ENCODE measurements at places on chromosomes 4 and X. TPM values are rescaled to one million over a fixed set of nuclear protein-coding genes. Genes with fewer than 3 reads are reported as not detected.

DNA sequence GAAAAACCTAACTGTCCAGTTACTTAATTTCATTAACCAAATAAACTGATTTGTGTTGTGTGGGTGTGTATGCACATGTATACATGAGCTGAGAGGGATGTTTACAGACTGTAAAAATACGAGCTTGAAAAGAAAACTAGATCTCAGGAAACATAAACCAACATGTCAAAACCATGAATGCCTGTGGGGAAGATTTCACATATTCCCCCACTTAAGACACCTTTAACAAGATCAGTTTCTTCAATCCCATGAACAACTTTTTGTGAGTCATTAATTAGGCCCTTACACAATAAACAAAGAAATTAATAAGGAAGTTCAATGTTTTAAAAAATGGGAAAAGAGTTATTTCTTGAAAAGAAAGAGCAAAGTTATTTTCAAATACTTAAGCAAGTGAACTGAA, 170.8 kb downstream of the ZNF674 start:
- no peak for DNase-seq

GRCh38 chr4:81418572-81418971, 53.1 kb downstream of the RASGEF1B start:
- no peak for DNase-seq

The LIN54 gene
- 4.8 TPM for total RNA-seq

GRCh38 chrX:28591542-28591941, 4.3 kb downstream of the IL1RAPL1 start:
- no peak for DNase-seq

The FDCSP gene
- not detected for total RNA-seq

GRCh38 chr4:62912531-62912930, 1496.7 kb downstream of the TECRL start:
- no peak for DNase-seq

DNA sequence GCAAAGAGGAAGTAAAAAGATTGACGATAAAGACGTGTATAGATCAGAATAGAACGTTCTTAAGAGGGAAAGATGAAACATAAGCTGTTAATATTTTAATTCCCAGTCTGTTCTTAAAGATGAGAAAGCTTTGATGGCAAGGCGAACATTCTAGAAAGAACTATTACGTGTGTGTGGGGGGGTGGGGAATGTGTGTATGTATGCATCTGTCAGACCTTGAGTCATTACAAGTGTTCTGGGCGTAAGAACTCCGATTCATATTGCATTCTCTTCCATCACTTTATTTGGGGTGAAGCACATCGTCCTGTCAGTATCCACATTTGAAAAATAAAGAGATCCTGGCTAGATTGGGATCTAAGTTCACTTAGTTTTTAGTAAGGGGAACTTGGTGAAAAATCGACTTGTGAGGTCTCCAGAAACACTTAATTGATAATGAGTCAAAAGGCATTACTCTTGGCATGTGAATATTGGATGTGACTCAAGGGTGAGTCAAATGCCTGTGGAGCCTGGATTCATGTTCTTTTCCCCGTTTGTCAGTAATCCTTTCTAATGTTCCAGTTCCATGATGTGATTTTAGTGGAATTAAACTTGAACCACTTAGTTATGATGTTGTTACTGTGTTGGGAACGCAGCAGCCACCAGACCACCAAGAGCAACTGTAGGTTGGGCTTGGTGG, 3.1 kb downstream of the SMS start:
- DNase-seq, result no peak

The TRIM2 gene
- total RNA-seq, result 86.0 TPM

DNA sequence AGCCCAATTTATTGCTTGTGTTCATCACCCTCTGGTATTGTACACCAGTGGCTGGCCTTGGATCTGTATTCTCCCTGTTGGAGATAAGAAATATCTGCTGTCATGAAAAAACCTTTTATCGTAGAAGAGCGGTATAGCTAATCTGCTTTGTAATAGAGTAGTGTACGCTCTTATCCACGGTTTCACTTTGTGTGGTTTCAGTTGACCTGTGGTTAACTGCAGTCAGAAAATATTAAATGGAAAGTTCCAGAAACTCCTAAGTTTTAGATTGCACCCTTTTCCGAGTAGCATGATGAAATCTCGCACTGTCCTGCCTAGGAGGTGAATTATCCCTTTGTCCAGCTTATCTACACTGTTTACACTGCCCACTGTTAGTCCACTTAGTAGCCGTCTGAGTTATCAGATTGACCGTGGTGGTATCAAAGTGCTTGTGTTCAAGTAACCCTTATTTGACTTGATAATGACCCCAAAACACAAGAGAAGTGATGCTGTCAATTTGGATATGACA, 42.4 kb downstream of the KDM6A start:
- no peak for DNase-seq

- DNase-seq, result no peak
Observed at GRCh38 chr4:141890279-141890678, 253.9 kb downstream of the IL15 start.

DNA sequence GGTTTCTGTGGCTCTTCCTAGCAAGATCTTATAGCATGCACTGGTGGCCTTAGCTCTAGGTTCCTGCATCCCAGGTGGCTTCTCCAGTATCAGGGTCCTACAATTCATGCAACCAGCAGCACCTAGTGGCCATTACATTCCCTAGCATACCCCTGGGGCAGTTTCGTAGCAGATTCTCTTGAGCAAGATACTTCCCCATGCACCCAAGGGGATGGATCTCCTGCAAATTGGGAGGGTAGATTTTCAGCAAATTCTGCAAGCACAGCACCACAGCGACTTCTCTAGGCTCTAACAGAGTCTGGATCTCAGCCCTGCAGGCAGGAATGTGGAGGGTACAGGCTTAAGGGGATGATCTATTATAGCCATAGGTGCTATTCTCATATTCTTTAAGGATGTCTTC, 13.1 kb upstream of the SLC9B1 start:
- DNase-seq, result peak; percentile 14

The CDS1 gene
- total RNA-seq, result 37.3 TPM

GRCh38 chrX:134287346-134287745, 50.4 kb downstream of the CCDC160 start:
- DNase-seq, result no peak

DNA sequence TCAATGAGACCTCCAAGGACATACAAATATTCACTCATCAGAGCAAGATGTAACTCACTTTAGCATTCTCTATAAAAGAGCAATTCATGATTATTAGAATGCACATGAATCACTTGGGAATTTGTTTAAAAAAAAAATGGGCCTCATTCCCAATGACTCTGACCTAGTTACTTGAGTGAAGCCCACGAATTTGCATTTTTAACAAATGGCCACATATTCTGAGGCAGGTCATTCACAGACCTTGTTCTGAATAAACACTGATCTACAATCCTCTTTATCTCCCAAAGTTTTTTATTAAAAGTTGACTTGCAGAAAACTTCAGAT, 255.1 kb upstream of the VEGFC start:
- no peak for DNase-seq

GRCh38 chrX:134444681-134445080, 15.3 kb upstream of the HPRT1 start:
- DNase-seq, result no peak

GRCh38 chr4:32191961-32192360, 1471.8 kb downstream of the PCDH7 start:
- DNase-seq, result no peak

- no peak for DNase-seq
Observed at GRCh38 chr4:133537780-133538281, 388.7 kb downstream of the PCDH10 start.

- DNase-seq, result no peak
Observed at GRCh38 chr4:48931459-48931858, 24.9 kb upstream of the OCIAD2 start.

GRCh38 chr4:24680746-24681448, 96.5 kb upstream of the DHX15 start:
- no peak for DNase-seq

DNA sequence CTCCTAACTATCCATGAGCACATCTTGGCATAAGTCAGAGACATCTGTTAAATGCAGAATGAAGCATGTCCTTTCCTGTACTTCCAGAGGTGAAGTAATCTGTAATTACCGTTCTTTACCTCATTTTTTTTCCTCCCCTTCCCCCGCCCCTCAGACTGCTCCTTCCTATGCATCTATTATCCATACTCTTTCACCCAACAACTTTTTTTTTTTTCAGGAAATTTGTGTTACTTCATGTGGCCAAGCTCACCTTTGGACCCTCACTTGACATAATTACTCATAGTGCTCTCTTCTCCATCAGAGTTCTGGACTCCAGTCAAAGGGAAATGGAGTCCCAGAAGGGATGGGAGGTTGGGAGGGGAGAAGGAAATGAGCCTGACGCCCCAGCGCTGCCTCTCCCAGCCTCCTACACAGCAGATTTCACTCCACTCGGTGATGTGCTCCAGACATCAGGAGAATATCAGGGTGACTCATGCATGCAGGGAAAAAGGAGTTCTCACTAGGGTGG, 568.8 kb downstream of the STIM2 start:
- no peak for DNase-seq

DNA sequence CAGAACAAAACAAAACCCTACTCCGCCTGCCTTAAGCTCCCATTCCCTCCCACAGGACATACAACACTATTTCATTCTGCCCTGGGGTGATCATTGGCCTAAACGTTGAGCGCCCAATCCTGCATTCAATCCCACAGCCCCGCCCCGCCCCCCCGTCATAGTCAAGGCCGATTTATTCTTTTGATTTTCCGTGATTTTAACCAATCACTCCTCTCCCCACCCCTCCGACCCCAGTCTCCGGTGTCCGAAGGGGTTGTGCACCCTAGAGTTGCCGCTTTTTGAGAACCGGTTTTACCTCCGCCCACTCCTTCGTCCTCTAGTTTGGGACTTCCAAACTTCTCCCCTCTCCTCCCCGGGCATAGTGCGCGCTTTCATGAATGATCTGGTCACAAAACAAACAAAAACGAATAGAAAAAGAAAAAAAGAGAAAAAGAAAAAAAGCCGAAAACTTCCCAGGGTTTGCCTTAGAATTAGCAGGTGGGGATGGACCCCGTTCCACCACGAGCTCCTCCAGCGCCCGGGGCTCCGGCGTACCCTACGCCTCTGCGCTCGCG, 446 bp upstream of the UBE2A start:
- DNase-seq, result no peak

- DNase-seq, result no peak
Observed at GRCh38 chr4:137647375-137647774, 115.1 kb upstream of the PCDH18 start.

DNA sequence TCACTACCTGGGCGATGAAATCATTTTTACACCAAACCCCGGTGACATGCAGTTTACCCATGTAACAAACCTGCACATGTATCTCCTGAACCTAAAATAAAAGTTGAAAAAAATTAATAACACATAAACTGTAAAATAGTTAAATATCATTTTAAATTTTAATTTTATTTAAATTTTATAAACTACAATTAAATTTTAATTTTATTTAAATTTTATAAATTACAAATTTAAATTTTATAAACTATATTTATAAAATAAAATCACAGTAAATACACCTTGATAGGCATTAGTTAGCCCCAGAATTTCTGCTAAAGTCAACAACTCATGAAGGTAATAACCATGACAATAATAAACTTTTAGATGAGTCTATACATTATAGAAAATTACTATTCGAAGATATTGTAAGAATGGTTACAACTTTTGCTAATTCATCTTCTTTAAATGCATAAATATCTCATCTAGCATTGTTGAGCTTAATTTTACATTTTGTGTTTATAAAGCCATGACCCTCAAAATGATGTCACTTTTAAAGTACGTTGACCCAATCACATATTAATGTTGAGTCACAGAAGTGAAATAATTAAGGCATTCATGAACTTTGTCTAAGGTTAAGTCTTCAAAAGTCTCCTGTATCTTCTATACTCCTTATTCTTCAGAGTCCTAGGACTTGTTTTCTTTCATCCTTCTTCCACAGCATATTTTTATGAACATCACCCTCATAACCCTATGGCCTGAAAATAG, 755.8 kb upstream of the LCORL start:
- DNase-seq, result no peak

DNA sequence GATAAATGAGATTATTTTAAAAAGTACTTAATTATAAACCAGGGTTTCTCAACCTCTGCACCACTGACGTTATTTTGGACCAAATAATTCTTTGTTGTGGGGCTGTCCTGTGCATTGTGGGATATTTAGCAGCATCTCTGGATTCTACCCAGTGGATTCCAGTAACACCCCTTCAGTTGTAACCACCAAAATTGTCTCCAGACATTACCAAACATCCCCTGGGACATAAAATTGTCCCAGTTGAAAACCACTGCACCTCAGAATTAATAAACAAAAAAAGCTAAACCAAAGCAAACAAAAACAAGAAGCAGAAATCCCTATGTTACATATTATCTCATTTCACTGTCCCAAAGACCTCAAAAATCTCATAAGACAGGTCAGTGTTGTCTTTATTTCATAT, 54.2 kb upstream of the GIMD1 start:
- DNase-seq, result no peak

GRCh38 chr4:118279328-118279727, 73.5 kb downstream of the PRSS12 start:
- no peak for DNase-seq

The MRPL1 gene
- 12.1 TPM for total RNA-seq

The DGKK gene
- total RNA-seq, result not detected

- peak; percentile 58 for DNase-seq
Observed at GRCh38 chr4:185542626-185543315, 7.5 kb upstream of the PDLIM3 start.

DNA sequence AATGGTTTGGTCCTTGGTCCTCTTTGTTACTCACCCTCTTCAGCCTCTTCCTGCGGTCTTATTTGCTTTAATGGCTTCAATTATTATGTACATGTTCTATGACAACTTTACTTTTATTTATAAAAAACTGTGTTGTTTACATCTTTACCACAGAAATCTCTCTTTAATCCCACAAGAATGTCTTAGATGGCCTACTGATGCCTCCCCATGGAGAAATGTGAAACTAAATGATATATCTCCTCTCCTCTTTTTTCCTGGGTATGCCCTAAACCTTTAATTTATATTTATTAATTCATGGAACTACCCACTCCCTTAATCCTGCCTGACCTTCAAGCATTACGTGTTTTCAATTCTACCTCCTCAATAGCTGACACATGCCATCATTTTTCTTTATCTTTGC, 573.2 kb downstream of the CENPC start:
- no peak for DNase-seq

- DNase-seq, result no peak
Observed at GRCh38 chrX:49925176-49925575, 2.8 kb downstream of the CLCN5 start.

DNA sequence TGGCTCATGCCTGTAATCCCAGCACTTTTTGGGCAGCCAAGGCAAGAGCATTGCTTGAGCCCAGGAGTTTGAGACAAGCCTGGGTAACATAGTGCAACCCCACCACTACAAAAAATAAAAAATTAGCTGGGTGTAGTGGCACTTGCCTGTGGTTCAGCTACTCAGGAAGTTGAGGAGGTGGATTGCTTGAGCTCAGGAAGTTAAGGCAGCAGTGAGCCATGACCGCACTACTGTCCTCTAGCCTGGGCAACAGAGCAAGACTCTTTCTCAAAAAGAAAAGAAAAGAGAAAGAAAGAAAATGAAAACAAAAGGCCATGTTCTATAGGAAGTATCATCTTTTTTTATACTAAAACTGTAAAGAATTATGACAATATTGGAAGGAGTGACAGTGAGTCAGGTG, 38.5 kb downstream of the NEK1 start:
- no peak for DNase-seq

- peak; percentile 70 for DNase-seq
Observed at GRCh38 chrX:78104447-78105176, 564 bp downstream of the PGK1 start.

- no peak for DNase-seq
Observed at GRCh38 chrX:4004822-4005221, 291.4 kb upstream of the PRKX start.

- no peak for DNase-seq
Observed at GRCh38 chrX:2427147-2427546, 73.6 kb downstream of the DHRSX start.

Data from transverse colon (tissue), 4 donors.